NCI-H510A (cell line): ENCODE measurements at places on chromosomes 6 and 20.

GRCh38 chr6:8057263-8057662 is 6.9 kb downstream of the BLOC1S5 start:
- no peak for DNase-seq

- DNase-seq = no peak
These were observed 237.8 kb upstream of the PMEPA1 start for GRCh38 chr20:57947421-57948179.

- no peak for DNase-seq
These were observed 260.1 kb upstream of the SGK1 start for GRCh38 chr6:134577998-134578397.

GRCh38 chr6:153758516-153758915 is 280.5 kb upstream of the OPRM1 start:
- DNase-seq = no peak

- no peak for DNase-seq
These were observed 378 bp upstream of the ERVFRD-1 start for GRCh38 chr6:11111769-11112437.

GRCh38 chr20:38842026-38842425 is 36.5 kb downstream of the PPP1R16B start:
- no peak for DNase-seq

- no peak for DNase-seq
These were observed 76.3 kb upstream of the FYN start for GRCh38 chr6:111949546-111949945.
